ENCODE measurements at places on chromosomes 6 and 20.

DNA sequence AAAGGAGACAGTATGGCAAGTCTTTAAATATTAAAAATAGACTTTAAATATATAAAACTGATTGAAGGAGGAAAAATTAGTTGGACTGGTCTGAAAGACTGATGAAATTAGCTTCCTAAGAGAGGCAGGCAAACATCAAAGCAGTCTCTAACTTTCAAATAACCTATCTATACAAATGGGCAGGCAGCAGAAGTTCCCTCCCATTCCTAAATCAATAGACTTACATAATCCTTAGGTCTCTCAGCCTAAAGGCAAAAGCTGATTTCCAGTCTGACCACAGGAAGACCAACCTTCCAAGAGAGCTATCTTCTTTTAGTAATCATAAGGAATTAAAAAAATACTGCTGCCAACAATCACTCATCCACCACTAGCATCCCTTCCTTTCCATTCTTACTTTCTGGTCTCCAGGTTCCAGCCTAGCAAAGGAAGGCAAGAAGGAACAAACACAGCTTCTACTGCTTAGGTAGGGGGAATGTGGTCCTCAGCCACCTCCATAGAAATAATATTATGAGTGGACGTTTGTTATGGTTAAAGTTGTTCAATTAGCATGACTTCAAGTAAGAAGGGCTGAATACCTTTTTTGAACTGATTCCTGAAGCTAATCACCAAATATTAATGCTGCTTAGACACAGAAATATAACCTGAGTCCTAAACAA, 44.1 kb downstream of the SESN1 start:
- DNase-seq = no peak

- no peak for DNase-seq
Observed at GRCh38 chr6:1240766-1241318, 71.1 kb upstream of the FOXQ1 start.

DNA sequence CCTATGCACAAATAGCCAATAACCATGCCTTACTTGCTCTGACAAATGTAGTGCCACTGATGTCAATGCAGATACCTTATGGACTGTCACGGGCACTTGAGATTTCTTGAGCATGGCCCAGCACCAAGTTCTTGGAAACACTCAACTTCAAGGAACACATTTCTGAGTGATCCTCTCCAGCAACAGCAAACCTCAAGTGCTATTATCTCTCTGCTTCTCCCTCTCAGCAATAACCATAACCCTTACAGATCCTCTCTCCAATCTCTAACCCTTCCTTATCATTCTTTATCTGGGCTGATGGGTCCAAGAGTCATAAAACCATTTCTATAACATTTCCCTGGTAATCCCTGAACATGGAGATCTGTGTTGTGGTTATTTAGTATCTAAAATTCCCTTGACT, 266.9 kb upstream of the STXBP5 start:
- no peak for DNase-seq

GRCh38 chr20:13461849-13462458, 176.8 kb downstream of the TASP1 start:
- no peak for DNase-seq
